Daoy (cell line): ENCODE measurements at places on chromosomes 1 and 21. TPM values are rescaled to one million over a fixed set of nuclear protein-coding genes. Genes with fewer than 3 reads are reported as not detected.

Gene DDR2
- 17.8 and 23.9 TPM in 2 replicates for total RNA-seq

Gene SPATC1L
- 3.9 and 8.7 TPM in 2 replicates for total RNA-seq

Gene UBE2U
- total RNA-seq, result not detected in 2 replicates

Gene HLCS
- total RNA-seq, result 27.0 and 33.1 TPM in 2 replicates

Gene CIART
- total RNA-seq, result not detected in 2 replicates

Gene RAB29
- 9.6 and 10.9 TPM in 2 replicates for total RNA-seq

Gene ESPN
- not detected in 2 replicates for total RNA-seq

Gene C1QTNF12
- total RNA-seq, result 0.36 TPM in 1 of 2 replicates, not detected in the other

Gene CCSAP
- total RNA-seq, result 11.5 and 15.7 TPM in 2 replicates

Gene OR2L13
- 0.06 TPM in 1 of 2 replicates, not detected in the other for total RNA-seq

Gene CD1B
- not detected in 2 replicates for total RNA-seq

Gene ADAMTSL4
- 0.33 TPM in 1 of 2 replicates, not detected in the other for total RNA-seq

Gene PRPF38B
- 16.5 and 23.8 TPM in 2 replicates for total RNA-seq

GRCh38 chr1:22861764-22862440 lies 110.8 kb downstream of the LACTBL1 start:
- peak; percentile 67 for DNase-seq

GRCh38 chr1:28208818-28209441 lies 23.9 kb downstream of the DNAJC8 start:
- peak; percentile 47 for DNase-seq

- DNase-seq, result no peak
Measured at GRCh38 chr1:111141245-111142220, 1.5 kb downstream of the CEPT1 start.

- DNase-seq, result no peak
Measured at GRCh38 chr1:3502641-3503524, 48.4 kb downstream of the ARHGEF16 start.

- no peak for DNase-seq
Measured at GRCh38 chr1:94955767-94956632, 29.1 kb upstream of the CNN3 start.

GRCh38 chr1:85320371-85321131 lies 44.1 kb upstream of the BCL10 start:
- DNase-seq, result peak; percentile 70

DNA sequence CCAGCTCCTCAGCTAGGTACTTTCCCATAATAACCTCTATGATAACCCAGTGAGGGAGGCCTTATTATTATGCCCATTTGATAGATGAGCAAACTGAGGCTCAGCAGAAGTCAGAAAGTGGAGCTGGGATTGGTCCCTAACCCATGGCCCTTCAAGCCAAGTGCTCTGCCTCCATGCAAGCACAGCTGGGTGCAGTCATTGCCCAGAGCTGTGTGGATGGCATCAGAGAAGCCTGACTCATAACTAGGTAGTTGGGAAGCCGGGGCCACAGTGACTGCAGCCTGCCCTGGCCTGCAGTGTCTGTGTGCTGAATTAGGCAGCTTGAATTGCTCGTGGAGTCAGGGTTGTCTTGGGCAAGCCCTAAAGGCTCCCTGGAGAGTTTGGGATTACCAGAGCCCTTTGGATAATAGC lies 89.9 kb upstream of the SLC2A1 start:
- peak; percentile 45 for DNase-seq

GRCh38 chr1:8701794-8702471 lies 115.5 kb downstream of the RERE start:
- DNase-seq, result peak; percentile 70

GRCh38 chr1:206809504-206810084 lies 37.3 kb upstream of the IL10 start:
- peak; percentile 15 for DNase-seq

- DNase-seq, result no peak
Measured at GRCh38 chr1:159508951-159509350, 26.9 kb downstream of the OR10J5 start.

DNA sequence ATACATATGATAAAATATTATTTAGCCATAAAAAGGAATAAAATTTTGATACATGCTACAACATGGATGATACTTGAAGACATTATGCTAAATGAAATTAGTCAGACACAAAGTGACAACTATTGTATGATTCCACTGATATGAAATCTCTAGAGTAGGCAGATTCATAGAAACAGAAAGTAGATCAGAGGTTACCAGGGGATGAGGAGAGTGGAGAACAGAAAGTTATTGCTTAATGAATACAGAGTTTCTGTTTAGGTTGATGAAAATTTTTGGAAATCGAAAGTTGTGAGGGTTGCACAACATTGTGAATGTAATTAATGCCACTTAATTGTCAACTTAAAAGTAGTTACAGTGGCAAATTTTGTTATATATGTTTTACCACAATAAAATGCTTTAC lies 315.7 kb upstream of the USP25 start:
- DNase-seq, result no peak

DNA sequence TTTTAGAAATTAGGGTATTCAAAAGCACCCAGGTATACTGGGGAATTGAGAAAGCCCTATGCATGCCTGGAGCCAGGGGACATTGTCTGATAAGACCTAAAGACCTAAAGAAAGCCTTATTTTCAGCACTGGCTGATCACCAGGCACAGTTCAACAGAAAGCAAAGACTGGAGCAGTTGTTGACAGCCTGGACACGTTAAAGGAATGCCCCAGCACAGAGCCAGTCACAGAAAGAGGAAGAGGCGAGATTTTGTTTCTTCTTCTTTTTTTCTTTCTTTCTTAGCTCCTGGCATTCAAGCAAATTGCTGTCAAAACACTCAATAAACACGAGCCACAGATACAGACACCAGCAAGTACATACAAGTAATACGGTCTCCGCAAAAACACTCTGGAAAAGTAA lies 40.4 kb downstream of the RNF187 start:
- no peak for DNase-seq

DNA sequence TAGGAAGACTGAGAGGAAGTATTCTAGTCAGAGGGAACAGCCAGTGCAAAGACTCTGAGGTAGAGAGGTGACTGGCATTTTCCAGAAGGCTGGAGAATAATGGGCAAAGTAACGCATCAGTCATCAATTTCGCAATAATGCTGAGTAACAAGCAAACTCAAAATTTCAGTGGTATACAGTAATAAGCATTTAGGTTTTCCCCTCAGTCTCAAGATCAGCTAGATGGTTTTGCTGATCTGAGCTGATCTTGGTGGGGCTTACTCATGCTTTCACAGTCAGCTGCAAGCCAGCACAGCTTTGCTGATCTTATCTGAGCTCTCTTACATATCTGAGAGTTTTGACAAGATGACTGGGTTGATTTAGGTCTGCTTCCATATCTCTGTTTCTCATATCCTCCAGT lies 108.7 kb downstream of the TSEN15 start:
- peak; percentile 19 for DNase-seq

DNA sequence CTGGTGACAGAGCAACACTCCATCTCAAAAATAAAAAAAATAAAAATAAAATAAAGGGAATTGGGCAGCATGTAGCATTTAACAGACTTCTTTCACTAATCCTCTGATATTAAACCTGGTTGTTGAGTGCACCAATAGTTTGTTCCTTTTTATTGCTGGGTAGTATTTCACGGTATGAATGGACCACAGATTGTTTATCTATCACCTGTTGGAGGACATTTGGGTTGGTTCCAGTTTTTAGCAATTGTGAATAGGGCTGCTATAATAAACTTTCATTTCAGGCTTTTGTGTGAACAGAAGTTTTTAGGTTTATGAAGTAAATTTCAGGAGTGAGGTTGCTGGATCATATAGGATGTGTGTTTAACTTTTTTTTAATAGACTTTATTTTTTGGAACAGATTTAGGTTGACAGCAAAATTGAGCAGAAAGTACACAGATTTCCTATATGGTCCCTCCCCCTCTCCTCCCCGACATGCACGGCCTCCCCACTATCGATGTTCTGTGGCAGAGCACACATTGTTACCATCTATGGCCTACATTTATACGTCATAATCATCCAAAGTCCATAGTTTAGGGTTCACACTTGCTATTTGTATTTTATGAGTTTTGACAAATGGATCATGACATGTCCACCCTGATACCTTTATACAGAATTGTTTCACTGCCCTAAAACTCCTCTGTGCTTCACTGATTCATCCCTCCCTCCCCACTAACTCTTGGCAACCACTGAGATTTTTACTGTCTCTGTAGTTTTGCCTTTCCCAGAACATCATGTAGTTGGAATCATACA lies 66.1 kb upstream of the TMPRSS2 start:
- no peak for DNase-seq

GRCh38 chr1:1451696-1452364 lies 2.3 kb downstream of the ATAD3C start:
- no peak for DNase-seq

GRCh38 chr1:231613419-231614349 lies 12.9 kb upstream of the DISC1 start:
- no peak for DNase-seq

GRCh38 chr21:45405271-45405818 lies 380 bp downstream of the COL18A1 start:
- DNase-seq, result peak; percentile 53

GRCh38 chr21:41024341-41024740 lies 143.6 kb upstream of the BACE2 start:
- no peak for DNase-seq

GRCh38 chr1:53303726-53304515 lies 23.9 kb downstream of the LRP8 start:
- peak; percentile 51 for DNase-seq

- DNase-seq, result no peak
Measured at GRCh38 chr1:231959225-231959884, 332.8 kb downstream of the DISC1 start.

DNA sequence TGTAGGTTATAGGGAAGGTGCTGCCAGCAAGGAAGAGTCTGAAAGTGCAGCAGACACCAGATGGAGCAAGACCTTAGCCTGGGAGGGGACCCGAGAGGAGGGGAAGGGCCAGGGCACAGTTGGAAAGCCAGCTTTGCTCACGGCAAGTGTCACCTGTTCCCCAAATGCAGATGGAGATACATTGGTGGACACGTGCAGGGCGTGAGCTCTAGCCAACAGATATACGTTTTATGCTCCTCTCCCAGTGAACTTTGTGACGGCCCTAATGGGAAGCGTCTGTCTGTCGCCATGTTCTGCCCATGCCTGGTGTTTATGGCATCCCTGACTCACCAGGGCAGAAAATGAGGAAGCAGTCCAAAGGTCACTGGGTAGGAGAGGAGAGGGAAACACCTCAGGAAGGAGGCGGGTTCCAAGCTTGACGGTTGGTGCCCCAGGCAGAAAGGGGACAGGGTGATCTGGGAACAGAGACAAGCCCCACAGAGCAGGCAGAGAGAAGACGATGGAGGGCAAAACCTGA lies 7.6 kb downstream of the GPA33 start:
- DNase-seq, result peak; percentile 75

- no peak for DNase-seq
Measured at GRCh38 chr1:20823845-20824244, 36.7 kb upstream of the HP1BP3 start.
